ENCODE measurements at places on chromosomes 1 and 21. TPM values are rescaled to one million over a fixed set of nuclear protein-coding genes. Genes with fewer than 3 reads are reported as not detected.

Gene IFT25
- total RNA-seq, result 53.4 TPM

Gene KDM5B
- 56.4 TPM for total RNA-seq

Gene FOXO6
- not detected for total RNA-seq

Gene RFX5
- total RNA-seq, result 32.8 TPM

Gene KCND3
- total RNA-seq, result 0.09 TPM

Gene GBP6
- not detected for total RNA-seq

Gene PRKAA2
- total RNA-seq, result 0.16 TPM

Gene FCMR
- not detected for total RNA-seq

Gene RNU1-3
- under 0.01 TPM for total RNA-seq

Gene S1PR1
- total RNA-seq, result 5.5 TPM

Gene TFAP2E
- 0.18 TPM for total RNA-seq

Gene FCRLB
- 3.0 TPM for total RNA-seq

Gene OLFM3
- total RNA-seq, result not detected

Gene RHCE
- 0.27 TPM for total RNA-seq

Gene ITLN1
- 0.49 TPM for total RNA-seq

Gene AIRE
- total RNA-seq, result not detected

Gene FNBP1L
- 15.0 TPM for total RNA-seq

Gene APCS
- total RNA-seq, result not detected

Gene A3GALT2
- not detected for total RNA-seq

Gene TFF3
- total RNA-seq, result not detected

Gene DIO1
- total RNA-seq, result not detected

All from fibroblast of the aortic adventitia (primary cell).